ENCODE measurements at places on chromosomes 5 and 9. TPM values are rescaled to one million over a fixed set of nuclear protein-coding genes. Genes with fewer than 3 reads are reported as not detected.

Gene SNX2
- 379 TPM for polyA plus RNA-seq

Gene KIAA1958
- 0.98 TPM for polyA plus RNA-seq

Gene PDE6A
- 0.05 TPM for polyA plus RNA-seq

Gene SPINK4
- not detected for polyA plus RNA-seq

Gene LVRN
- polyA plus RNA-seq: not detected

Gene SLC34A1
- not detected for polyA plus RNA-seq

Gene GABRB2
- not detected for polyA plus RNA-seq

Gene NR5A1
- not detected for polyA plus RNA-seq

Measured in IgD-negative memory B cell (primary cell).